Esophagus mucosa (tissue), 1 donor: ENCODE measurements at places on chromosomes 3 and 15. TPM values are rescaled to one million over a fixed set of nuclear protein-coding genes. Genes with fewer than 3 reads are reported as not detected.

Gene CKMT1B
- total RNA-seq = 50.7 TPM

Gene PTPN23
- 26.1 TPM for total RNA-seq

Gene ADGRG7
- total RNA-seq = not detected

Gene WDR5B
- total RNA-seq = 1.9 TPM

Gene GOLGA8H
- total RNA-seq = not detected

Gene OR5K2
- not detected for total RNA-seq

Gene CLRN1
- not detected for total RNA-seq

Gene SERINC4
- total RNA-seq = 0.36 TPM

Gene GJD2
- total RNA-seq = not detected

Gene TSC22D2
- 28.1 TPM for total RNA-seq

Gene SCG3
- total RNA-seq = not detected

Gene SLC15A2
- 3.8 TPM for total RNA-seq

Gene RARB
- 2.5 TPM for total RNA-seq

Gene FGD5
- 2.5 TPM for total RNA-seq

Gene PLSCR5
- total RNA-seq = not detected

Gene C3orf52
- 3.3 TPM for total RNA-seq

Gene HHLA2
- not detected for total RNA-seq

Gene YEATS2
- 13.2 TPM for total RNA-seq

Gene ZNF860
- total RNA-seq = 2.9 TPM

Gene MAGI1
- total RNA-seq = 13.7 TPM

Gene CRABP1
- total RNA-seq = not detected

Gene SMCO1
- not detected for total RNA-seq

Gene LRRC3B
- not detected for total RNA-seq

Gene GRK7
- total RNA-seq = not detected

Gene LIPC
- not detected for total RNA-seq

Gene RLBP1
- total RNA-seq = not detected

Gene KCNMB2
- not detected for total RNA-seq

Gene AMOTL2
- 33.2 TPM for total RNA-seq
